ENCODE measurements at places on chromosomes 7 and 10.

DNA sequence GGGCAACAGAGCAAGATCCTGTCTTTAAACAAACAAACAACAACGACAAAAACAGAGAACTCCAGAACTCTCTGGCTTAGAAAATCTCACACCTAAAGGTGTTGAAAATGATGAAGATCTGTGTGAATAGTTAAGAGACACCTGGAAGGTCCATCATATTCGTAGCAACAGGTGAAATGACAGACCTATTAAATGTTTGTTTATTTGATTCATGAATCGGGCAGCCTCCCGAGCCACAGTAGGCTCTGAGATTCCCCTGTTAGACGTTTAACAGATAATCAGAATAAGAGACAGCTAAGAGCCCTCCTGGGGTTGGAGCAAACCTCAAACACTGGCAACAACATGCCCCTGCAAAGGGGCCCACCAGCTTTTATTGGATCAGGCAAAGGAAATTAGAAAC, 103.7 kb downstream of the LCOR start:
- DNase-seq, result no peak

- DNase-seq, result no peak
These were observed 18.9 kb downstream of the RCC1L start for GRCh38 chr7:75054744-75055143.

DNA sequence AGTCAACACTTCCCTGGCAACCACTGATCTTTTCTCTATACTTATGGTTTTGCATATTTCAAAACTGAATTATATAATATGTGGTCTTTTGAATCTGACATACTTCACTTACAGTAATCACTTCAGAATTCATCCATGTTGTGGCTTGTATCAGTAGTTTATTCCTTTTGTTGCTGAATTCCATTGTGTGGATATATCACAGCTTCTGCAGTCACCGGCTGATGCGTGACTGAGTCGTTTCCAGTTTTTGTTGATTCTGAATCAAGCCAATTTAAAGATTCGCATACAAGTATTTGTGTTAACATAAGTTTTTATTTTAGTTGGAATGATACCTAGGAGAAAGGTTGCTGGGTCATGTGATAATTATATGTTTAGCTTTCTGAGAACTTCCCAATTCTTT, 672.5 kb upstream of the ANKRD30A start:
- DNase-seq, result no peak

DNA sequence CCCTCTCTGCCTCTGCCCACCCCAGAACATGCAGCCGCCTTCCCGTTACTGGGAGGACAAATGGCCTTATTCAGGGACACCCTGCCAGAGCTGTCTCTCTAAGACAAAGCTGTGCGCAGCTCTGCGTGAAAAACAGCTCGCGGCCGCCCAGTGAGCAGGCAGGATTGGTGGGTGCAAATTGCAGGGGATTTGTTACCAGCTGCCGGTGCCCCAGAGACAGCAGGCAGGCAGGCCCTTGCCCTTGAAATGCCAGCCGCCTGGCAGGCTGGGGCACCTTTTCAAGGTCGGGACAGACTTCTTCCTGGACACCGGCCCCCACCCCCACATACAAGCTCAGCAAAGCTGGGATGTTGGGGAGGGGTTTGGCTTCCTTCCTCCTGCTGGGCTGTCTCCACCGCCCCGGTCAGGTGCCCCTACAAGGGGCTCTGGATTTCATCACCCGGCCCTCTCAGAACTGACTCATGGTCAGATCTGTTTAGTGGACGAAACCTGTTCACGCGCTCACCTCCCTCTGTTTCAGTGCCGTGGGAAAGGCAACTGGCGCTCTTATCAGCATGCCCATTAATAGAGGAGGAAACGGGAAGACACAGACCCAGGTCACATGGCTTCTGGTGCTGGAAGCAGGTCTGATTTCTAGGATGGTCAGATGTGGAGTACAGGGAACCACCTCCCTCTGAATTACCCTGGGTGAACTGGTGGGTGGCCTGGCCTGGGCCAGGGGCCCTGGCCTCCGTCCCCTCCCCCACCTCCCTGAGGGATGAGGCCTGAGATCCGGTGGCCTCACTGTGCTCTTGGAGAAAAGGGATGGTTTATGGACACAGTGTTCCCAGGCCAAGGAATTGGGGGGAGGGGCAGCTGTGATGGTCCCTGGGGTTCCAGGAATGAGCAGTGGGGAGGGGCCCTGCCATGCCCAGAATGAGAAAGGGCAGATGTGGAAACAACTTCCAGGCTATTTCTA, 123.9 kb upstream of the PPIF start:
- DNase-seq, result no peak

DNA sequence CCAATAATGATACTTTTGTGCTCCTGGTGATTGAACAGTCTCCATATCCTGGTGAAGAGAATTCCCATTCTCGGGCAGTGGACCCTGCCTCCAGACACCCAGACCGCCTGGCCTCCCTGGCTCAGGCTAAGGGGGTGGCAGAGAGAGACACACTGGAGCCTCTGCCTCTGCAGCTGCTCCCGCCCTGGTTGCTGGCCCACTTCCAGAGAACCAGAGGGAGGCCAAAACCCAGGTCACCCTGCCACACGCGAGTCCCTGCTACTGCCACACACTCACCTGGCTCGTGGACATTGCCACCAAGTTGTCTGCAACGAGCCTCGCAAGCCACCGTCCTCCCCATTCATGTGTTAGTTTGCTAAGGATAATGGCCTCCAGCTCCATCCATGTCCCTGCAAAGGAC, 221.8 kb downstream of the HPSE2 start:
- DNase-seq, result no peak

DNA sequence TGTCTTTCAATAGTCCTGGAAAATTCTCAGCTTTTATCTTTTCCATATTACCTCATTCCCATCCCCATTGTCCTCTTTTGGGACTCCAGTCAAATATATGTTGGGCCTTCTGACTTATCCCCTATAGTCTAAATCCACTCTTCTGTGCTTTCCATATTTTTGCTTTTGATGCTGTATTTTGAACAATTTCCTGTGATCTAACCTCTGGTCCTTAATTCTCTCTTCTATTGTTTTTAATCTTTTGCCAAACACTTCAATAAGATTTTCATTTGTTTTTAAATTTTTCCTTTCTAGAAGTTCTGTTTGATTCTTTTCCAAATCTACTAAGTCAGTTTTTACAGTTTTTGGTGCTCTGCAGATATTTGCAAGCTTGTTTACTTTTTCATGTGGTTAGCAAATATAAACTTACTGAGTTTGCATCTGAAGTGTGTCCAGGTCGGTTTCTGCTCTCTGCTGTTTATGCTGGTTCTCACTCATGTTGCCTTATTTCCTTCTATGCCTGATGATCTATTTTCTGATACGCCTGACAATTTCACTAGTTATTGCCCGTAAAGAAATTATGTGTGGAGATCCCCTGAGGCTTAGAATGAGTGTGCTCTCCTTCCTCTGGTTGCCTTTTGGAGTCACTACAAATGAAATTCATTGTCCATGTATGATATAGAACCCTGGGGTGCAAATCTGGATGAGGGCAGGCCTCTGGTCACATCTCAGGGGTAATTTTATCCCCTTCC, 110.4 kb downstream of the RBM20 start:
- no peak for DNase-seq

GRCh38 chr7:111736552-111736874, 174.2 kb upstream of the IMMP2L start:
- no peak for DNase-seq

DNA sequence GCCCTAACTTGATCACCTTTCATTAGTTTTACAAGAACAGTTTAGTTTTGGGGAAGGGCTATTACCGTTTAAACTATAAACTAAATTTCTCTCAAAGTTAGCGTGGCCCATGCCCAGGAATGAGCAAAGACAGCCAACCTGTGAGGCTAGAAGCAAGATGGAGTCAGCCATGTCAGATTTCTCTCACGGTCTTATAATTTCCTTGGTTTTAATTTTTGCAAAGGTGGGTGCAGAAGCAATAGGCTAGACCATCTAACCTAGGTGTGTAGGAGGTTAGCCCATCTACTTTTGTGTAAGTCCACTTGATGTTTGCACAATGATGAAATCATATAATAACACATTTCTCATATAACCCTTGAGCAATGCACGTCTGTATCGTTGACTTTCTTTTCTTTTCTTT, 8.9 kb downstream of the CCL24 start:
- no peak for DNase-seq

GRCh38 chr10:34475274-34475646, 339.8 kb downstream of the PARD3 start:
- DNase-seq, result no peak

- DNase-seq, result peak; percentile 76
These were observed 145.1 kb downstream of the PLXNA4 start for GRCh38 chr7:132430861-132431822.

GRCh38 chr7:22885797-22886261, 63.2 kb upstream of the TOMM7 start:
- DNase-seq, result peak; percentile 47

DNA sequence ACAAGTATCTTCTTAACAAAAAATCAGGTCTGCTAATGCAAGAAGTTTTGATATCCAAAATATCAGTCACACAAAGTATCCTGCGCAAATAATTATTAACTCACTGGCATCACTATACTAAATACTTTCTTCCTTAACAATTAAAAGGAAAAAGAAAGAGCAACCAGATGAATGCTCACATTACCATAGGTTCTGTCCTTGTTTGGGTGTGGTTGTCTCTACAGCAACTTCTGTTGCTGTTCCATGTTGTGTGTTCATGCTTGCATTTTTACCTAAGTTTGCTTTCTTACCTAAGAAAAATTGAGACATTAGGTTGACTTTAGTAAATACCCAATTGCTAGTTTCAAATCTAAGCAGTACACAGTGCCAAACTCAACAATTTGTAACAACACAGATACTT, 32.5 kb downstream of the FZD9 start:
- no peak for DNase-seq

DNA sequence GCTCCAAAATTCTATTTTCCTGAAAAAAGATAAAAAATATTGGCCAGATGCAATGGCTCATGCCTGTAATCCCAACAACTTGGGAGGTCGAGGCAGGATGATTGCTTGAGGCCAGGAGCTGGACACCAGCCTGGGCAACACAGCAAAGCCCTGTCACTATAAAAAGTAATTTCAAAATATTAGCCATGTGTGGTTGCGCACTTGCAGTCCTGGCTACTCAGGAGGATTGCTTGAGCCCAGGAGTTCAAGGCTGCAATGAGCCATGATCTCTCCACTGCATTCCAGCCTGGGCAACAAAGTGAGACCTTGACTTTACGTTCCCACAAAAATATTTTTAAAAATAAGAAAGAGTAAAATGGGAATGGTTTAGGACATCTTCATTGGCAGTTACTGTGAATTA, 104.1 kb upstream of the AFAP1L2 start:
- DNase-seq, result no peak

- DNase-seq, result no peak
These were observed 210.8 kb downstream of the ADAM12 start for GRCh38 chr10:126177417-126178030.

DNA sequence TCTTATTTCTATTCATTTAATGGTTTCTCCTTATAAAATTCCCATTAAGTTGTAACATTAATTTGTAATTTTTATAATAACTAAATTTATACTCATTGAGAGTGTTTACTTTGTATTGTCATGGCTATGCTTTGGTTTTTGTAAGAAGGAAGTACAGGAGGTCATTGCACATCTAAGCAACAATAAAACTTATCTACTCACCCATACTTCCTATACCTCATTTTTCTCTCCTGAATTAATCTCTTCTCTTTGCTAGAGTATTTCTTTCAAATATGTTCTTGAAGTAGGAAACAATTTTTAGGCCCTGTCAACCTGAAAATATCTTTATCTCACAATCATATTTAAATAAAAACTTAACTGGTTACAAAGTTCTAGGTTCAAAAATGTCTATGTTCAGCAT, 95.4 kb upstream of the WDR11 start:
- no peak for DNase-seq

GRCh38 chr7:152894295-152895170, 135.0 kb downstream of the ACTR3B start:
- no peak for DNase-seq

- DNase-seq, result no peak
These were observed 90.5 kb upstream of the PDGFA start for GRCh38 chr7:610141-610530.

DNA sequence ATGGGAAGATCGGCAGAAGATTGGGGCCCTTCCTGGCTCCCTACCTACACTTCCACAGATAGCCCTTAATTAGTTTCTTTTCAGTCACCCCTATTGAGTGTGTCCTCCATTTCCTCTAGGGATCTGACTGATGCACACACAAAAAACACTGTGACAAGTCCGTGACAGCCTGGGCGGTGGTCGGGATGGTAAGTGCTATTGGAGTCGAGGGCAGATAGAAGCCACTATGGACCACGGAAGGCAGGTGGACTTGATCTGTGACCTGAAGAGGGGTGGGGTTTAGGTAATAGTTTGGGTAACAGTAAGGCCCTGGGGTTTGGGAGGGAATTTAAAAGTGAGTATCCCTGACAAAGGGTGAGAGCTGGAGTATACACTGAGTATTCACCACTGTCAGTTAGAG, 53.0 kb downstream of the PDK4 start:
- DNase-seq, result no peak

- no peak for DNase-seq
These were observed 28.8 kb upstream of the MYH16 start for GRCh38 chr7:99243751-99244337.

DNA sequence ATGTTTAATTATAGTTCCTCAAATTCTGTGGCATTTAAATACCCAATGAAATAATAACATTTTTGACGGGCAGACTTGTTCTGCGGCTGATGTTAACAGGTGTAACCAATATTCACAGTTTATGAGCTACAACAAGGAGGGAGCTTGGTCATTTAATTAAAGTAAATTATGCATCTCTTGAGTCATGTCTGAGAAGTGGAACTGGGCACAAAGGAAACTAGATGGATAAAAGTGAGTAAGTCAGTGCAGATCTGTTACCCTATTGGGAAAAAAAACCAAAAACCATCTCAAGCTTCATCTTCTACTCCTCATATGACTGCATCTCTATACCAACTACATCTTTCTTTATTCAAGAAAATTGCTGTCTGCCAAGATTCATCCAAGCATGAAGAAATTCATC, 24.0 kb downstream of the ANKRD22 start:
- no peak for DNase-seq

- no peak for DNase-seq
These were observed 297.7 kb upstream of the LRGUK start for GRCh38 chr7:133829336-133829897.
